ENCODE measurements at places on chromosomes 16 and 17. TPM values are rescaled to one million over a fixed set of nuclear protein-coding genes. Genes with fewer than 3 reads are reported as not detected.

DNA sequence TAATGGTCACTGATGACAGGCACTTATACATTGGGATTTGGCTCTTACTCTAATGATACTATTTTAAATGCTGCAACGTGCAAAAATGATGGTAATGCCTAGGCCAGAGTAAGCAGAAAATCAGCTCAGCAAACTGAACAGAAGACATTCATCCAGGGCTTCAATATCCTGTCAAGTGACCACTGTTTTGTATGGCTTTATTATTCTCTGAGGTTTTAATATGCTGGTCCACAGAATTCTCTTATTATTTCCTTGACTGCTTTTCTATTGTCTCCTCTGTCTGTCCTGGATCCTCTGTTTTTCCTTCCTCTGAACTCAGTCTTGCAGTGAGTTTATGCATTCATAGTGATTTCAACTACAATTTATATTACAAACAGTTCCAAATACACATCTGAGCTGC, 90.8 kb upstream of the PMFBP1 start:
- no peaks in the 10 kb centered on the region for H3K36me3 ChIP-seq
- no peak overlapping the region for H3K27ac ChIP-seq
- H3K4me3 ChIP-seq = no peak overlapping the region
- no peak for DNase-seq
- no peaks in the 10 kb centered on the region for H3K4me1 ChIP-seq
- no peaks in the 10 kb centered on the region for H3K27me3 ChIP-seq

- no peaks in the 10 kb centered on the region for H3K36me3 ChIP-seq
- H3K27ac ChIP-seq = no peak overlapping the region
- DNase-seq = no peak
- no peaks in the 10 kb centered on the region for H3K4me1 ChIP-seq
- no peak overlapping the region for H3K4me3 ChIP-seq
Observed at GRCh38 chr16:85984231-85984880, 85.4 kb downstream of the IRF8 start.

DNA sequence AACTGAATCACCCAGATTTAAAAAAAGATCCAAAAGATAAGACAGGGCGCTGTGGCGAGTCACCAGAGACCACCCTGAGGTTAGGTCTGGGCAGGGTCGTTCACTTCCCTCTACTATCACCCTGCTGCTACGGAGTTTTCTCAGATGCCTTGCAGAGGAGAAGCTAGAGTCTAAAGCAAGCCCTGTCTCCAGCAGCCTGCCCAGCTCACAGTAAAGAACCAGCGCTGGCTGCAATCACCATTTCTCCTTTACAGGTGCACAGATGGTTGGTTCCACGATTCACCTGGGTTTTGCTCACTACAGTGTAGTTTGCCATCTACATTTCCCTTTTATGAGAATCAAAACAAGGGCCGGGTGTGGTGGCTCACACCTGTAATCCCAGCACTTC, 71.3 kb downstream of the SRCIN1 start:
- H3K4me1 ChIP-seq = no peaks in the 10 kb centered on the region
- no peak overlapping the region for H3K4me3 ChIP-seq
- no peak for DNase-seq
- H3K36me3 ChIP-seq = no peaks in the 10 kb centered on the region
- no peak overlapping the region for H3K27ac ChIP-seq

GRCh38 chr16:17328932-17329331, 141.8 kb downstream of the XYLT1 start:
- no peaks in the 10 kb centered on the region for H3K4me1 ChIP-seq
- no peaks in the 10 kb centered on the region for H3K27me3 ChIP-seq
- H3K36me3 ChIP-seq = no peaks in the 10 kb centered on the region
- no peak overlapping the region for H3K27ac ChIP-seq
- DNase-seq = no peak

DNA sequence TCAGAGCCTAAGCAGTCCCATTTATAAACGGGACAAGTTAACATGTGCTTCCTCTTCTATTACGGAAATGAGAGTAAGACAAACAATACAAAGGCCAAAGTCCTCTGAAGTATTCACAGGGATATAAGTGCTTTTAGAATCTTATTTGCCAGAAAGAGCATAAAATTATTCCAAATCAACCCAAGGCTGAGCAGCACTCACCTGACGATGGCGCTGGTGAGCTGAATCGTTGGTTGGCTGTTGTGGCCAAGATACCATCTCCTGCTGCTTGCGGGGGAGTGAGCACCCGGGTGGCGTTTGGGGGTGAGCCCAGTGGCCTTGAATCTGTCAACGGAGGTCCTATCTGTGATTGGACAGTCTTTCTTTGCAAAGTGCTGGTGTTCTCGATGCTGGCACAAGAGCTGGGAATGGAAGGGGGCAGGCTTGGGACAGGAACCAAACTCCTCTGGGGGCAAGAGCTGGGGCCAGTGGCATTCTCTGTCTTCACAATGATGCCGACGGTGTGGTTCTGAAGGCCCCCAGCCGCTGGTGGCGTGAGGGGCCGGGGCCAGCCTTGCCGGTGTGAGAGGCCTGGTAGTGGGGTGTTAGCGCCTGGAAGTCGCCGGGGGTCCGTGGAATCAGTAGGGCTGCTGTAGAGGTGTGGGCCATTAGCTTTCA, 9.5 kb upstream of the DHRS13 start:
- peaks cover 93% of the 10 kb centered on the region for H3K36me3 ChIP-seq
- H3K4me3 ChIP-seq = no peak overlapping the region
- no peaks in the 10 kb centered on the region for H3K27me3 ChIP-seq
- no peak for DNase-seq
- H3K4me1 ChIP-seq = no peaks in the 10 kb centered on the region

- no peak for DNase-seq
- H3K27me3 ChIP-seq = no peaks in the 10 kb centered on the region
- H3K36me3 ChIP-seq = peaks cover 10% of the 10 kb centered on the region
Observed at GRCh38 chr16:1825381-1825863, 1.2 kb downstream of the HAGH start.

DNA sequence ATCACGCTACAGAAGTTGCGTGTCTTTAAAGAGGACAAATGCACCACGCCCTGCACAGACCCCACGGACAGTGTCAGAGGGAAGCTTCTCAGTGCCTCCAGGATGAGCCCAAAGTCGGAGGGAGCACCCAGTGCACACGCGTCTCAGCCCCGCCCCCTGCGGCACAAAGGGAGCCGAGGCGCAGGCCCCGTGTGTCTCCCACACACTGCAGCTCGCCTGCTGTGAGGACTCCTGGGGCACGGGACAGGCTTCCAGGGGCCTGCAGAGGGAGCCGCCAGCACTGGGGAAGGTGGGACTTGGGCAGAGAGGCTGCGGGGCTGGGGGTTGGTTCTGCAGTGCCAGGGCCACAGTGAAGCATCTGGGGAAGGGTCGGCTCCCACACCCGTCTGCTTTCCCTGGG, 77.4 kb downstream of the LMF1 start:
- DNase-seq = no peak
- H3K27ac ChIP-seq = no peak overlapping the region
- H3K36me3 ChIP-seq = no peaks in the 10 kb centered on the region
- H3K27me3 ChIP-seq = no peaks in the 10 kb centered on the region
- H3K4me1 ChIP-seq = no peaks in the 10 kb centered on the region

GRCh38 chr17:55416470-55417052, 5.1 kb downstream of the MMD start:
- peaks cover 16% of the 10 kb centered on the region for H3K36me3 ChIP-seq
- peaks cover 29% of the 10 kb centered on the region for H3K4me1 ChIP-seq
- DNase-seq = no peak
- no peak overlapping the region for H3K4me3 ChIP-seq
- no peaks in the 10 kb centered on the region for H3K27me3 ChIP-seq

DNA sequence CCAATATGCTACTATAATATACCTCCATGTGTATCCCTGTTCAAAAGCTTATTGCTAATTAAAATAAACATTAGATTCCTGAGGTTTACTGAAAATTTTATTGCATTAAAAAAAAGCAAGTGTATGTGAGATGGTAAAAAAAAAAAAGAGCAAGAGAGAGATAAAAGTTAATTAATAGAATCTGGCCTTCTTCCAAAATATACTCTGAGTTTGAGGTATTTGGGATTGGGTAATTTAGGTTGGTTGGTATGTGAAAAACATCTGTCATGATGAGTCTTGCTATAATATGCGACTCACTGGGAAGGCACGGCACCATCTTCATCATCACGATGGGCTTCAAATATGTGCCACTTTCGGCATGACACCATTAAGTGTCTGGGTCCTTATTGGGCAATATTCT, 711.1 kb upstream of the SOX9 start:
- H3K36me3 ChIP-seq = no peaks in the 10 kb centered on the region
- no peak overlapping the region for H3K27ac ChIP-seq
- no peak for DNase-seq
- H3K4me1 ChIP-seq = no peaks in the 10 kb centered on the region
- no peaks in the 10 kb centered on the region for H3K27me3 ChIP-seq

GRCh38 chr16:81210807-81211206, 27.7 kb upstream of the BCO1 start:
- no peak overlapping the region for H3K4me3 ChIP-seq
- DNase-seq = no peak
- no peaks in the 10 kb centered on the region for H3K4me1 ChIP-seq
- no peak overlapping the region for H3K27ac ChIP-seq
- H3K36me3 ChIP-seq = no peaks in the 10 kb centered on the region

GRCh38 chr17:47701608-47702007, 7.6 kb downstream of the TBKBP1 start:
- H3K27ac ChIP-seq = no peak overlapping the region
- no peaks in the 10 kb centered on the region for H3K36me3 ChIP-seq
- no peaks in the 10 kb centered on the region for H3K27me3 ChIP-seq
- peaks cover 50% of the 10 kb centered on the region for H3K4me1 ChIP-seq
- no peak for DNase-seq

GRCh38 chr17:66416207-66416940, 114.0 kb downstream of the PRKCA start:
- DNase-seq = no peak
- H3K27ac ChIP-seq = no peak overlapping the region
- H3K4me3 ChIP-seq = no peak overlapping the region
- no peaks in the 10 kb centered on the region for H3K27me3 ChIP-seq

GRCh38 chr16:73145166-73145880, 97.4 kb upstream of the ZFHX3 start:
- DNase-seq = no peak
- H3K27ac ChIP-seq = no peak overlapping the region
- no peaks in the 10 kb centered on the region for H3K4me1 ChIP-seq

CHST4 gene
- total RNA-seq = not detected

KRTAP1-1 gene
- not detected for total RNA-seq

SDK2 gene
- 0.59 TPM for total RNA-seq

TPSB2 gene
- not detected for total RNA-seq

PLEKHH3 gene
- total RNA-seq = 4.8 TPM

SLC16A11 gene
- total RNA-seq = 0.39 TPM

SLC2A4 gene
- not detected for total RNA-seq

SEPTIN12 gene
- 0.27 TPM for total RNA-seq

OTOP2 gene
- total RNA-seq = not detected

Data from CD4-positive, CD25-positive, alpha-beta regulatory T cell (primary cell).